Nasal cavity respiratory epithelium epithelial cell of viscerocranial mucosa (primary cell): ENCODE measurements at places on chromosomes 13 and 19. TPM values are rescaled to one million over a fixed set of nuclear protein-coding genes. Genes with fewer than 3 reads are reported as not detected.

The TNFSF13B gene
- 0.34 and 2.6 TPM in 2 replicates for total RNA-seq

The PLEKHF1 gene
- 55.6 and 57.4 TPM in 2 replicates for total RNA-seq

The SIGLEC8 gene
- total RNA-seq: not detected in 2 replicates

The ACP7 gene
- 1.1 and 2.1 TPM in 2 replicates for total RNA-seq

The FAM216B gene
- total RNA-seq: not detected in 2 replicates

The SPRED3 gene
- total RNA-seq: 0.34 and 0.71 TPM in 2 replicates

The MEDAG gene
- total RNA-seq: not detected in 2 replicates
